ENCODE measurements at places on chromosomes 7 and 10.

- no peak for DNase-seq
Observed at GRCh38 chr7:64688988-64689387, 23.1 kb downstream of the ZNF107 start.

DNA sequence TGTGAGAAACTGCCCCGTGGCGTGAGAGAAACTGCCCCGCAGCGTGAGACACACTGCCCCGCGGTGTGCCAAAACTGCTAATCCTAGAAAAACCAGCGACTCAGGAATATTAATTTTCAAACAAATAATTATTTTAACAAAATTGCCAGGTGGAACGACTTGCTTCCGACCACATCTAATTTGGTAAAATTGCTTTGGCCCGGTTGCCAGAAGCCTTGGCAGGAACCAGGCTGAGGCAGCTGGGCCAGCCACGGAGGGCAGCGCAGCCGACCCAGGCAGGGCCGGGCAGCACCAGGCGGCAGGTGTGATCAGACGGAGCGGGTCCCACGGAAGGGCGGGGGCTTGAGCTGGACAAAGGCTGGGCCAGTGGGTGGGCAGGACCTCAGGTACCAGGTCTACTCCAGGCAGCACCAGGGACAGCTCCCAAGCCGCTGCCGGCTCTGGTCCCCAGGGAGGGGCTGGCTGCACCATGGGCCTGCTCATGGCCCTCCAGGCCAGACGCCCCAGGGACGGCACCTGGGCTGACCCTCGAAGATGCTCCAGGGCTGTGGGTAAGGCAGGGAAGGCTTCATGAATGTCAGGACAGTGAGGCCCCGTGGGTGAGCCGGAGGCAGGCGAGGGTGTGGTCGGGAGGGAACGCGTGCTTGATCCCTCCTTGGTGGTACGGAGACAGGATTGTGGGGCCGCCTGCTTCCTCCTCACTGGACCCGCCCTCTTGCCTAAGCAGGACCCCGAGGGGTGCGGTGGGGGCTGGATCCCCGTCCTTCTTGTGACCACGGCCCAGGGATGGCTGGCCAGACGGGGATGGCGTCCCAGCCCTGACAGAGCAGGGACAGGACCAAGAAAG lies 7.7 kb upstream of the ADGRA1 start:
- DNase-seq, result no peak

- no peak for DNase-seq
Observed at GRCh38 chr10:33638891-33639290, 304.4 kb upstream of the NRP1 start.

- no peak for DNase-seq
Observed at GRCh38 chr10:99235658-99236626, at the start of gene HPSE2. Gene HPSE2 (minus strand): TSS chr10:99235852.

GRCh38 chr7:50727072-50727471 lies 55.6 kb downstream of the GRB10 start:
- no peak for DNase-seq

DNA sequence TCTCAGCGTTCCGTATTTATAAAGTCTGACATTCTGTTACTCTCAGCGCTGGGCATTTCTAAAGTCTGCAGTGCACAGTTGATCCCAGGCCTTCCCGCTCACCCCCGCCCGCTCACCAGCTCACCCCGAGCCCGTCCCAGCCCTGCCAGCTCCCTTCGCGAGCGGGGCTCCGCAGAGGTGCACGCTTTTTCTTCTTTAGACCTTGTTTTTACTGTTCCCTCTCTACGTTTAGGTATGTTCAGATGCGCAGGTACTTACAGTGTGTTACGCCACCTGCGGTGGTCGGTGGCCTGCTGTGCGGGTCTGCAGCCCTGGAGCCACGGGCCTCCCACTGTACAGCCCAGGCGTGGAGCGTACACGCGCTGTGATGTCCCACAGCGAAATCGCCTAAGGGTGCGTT lies 28.8 kb downstream of the NKX6-2 start:
- no peak for DNase-seq

DNA sequence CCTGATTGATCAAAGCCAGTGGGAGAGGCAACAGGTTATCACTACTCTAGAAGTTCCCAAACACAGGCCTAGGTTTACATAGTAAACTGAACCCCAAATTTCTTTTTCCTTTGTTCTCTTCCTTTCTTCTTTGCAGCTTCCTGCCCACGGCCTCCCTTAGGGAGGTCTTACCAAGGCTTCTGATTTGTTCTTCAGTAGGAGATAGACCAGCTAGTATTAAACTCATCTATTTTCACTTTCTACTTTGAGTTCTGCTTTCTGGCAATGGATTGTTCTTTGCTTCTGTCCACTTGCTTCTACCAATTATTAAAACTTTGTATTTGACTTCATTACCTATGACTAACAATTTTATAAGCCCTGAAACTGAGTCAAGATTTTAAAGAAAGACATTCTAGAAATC lies 251.2 kb upstream of the FZD1 start:
- no peak for DNase-seq

GRCh38 chr7:78787854-78788253 lies 665.6 kb downstream of the MAGI2 start:
- no peak for DNase-seq

DNA sequence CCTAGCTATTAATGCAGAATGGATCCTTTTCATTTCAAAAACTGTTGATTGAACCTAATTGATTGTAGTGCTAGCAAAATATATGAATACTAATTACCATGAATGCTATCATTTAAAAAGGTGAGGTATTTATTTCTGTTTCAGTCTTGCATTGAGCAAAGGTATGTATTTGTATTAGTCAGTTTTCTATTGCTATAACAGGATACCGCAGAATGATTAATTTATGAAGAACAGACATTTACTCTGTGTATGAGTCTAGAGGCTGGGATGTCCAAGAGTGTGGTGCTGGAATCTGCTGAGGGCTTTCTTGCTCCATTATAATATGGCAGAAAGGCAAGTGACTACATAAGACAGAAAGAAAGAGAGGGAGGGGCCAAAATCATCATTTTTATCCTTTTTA lies 199.2 kb downstream of the KIF20B start:
- DNase-seq, result no peak

- DNase-seq, result no peak
Observed at GRCh38 chr7:42244828-42245227, 7.8 kb upstream of the GLI3 start.

GRCh38 chr7:77393261-77393660 lies 22.9 kb downstream of the GSAP start:
- no peak for DNase-seq

DNA sequence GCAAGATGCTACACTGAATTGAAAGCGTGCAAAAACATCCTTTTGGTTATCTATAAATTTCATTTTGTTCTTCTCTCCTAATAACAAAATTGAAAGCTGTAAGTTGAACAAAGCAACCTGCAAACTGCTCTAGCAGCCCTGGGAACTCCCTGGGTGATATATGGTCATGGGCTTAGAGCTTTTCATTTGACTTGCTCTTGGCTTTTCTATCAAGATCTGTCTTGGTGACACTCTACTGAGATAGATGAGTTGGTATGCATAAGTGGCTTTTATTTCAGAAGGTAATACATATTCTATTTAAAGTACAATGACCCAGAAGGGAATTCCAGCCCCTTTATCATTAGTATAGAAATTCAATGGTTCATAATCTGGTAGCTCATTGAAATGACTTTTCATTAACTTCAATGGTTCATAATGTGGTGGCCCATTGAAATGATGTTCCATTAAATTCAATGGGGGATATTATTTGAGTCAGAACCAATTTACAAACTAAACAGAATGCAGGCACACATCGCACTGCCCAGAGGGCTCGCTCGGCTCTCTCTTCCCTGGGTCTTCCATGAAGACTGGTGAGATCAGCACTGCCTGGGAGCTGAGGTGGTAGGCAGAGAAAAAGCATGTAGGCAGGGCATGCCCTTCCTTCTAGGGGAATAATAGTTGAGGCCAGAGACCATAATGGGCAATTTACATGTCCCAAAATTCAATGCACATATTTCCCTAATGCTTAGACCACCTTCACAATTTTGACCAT lies 10.1 kb upstream of the KCNMA1 start:
- DNase-seq, result no peak

DNA sequence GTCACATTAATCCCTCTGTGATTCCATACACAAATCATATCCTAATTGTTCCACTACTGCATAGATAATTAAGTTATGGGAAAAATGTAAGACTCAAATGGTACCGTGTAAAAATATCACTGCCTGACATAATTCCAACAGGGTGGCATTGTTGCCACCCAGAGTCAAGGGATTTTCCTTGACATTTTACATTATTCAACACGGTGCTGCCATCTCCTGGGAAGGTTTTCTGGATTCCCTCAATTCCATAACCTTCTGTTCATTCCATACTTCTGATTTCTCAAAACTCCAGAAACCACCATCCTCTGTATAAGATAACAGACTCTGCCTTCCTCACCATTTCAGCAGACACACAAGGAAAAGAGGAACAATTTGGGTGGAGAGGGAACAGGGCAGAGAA lies 495.9 kb downstream of the XPNPEP1 start:
- no peak for DNase-seq

GRCh38 chr7:87110778-87111177 lies 41.5 kb upstream of the DMTF1 start:
- DNase-seq, result no peak

DNA sequence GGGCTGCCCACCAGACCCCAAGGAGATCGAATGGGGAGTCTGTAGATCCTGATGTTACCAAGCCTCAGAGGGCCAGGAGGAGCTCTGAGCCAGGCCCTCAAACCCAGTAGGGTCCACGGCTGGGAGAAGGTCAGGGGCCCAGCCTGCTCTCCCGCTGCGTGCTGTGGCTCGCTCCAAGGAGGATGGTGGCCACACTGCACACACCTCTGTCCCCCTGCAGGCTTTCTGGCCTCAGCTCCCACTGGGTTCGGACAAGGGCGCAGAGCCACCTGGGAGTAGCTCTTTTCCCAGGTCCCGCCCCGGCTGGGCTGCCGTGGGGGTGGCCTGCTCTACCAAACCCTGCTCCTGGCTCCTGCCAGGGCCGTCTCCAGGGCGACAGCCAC lies 175.8 kb downstream of the ZNF248 start:
- DNase-seq, result no peak

DNA sequence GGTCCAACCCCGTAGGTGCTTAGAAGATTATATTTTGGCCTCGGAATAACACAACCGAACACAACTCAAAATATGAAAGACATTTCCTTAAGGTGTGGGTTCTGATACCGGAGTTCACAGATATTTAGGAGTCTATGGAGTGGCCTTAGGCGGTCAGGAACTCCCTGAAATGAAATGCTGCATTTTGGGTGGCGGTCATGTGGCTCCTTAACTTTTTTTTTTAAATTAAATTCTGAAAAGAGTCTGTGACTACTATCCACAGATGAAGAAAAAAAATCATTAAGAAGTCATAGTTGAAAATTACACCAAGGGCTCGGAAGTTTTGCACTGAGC lies 290.9 kb upstream of the NFE2L3 start:
- DNase-seq, result no peak

DNA sequence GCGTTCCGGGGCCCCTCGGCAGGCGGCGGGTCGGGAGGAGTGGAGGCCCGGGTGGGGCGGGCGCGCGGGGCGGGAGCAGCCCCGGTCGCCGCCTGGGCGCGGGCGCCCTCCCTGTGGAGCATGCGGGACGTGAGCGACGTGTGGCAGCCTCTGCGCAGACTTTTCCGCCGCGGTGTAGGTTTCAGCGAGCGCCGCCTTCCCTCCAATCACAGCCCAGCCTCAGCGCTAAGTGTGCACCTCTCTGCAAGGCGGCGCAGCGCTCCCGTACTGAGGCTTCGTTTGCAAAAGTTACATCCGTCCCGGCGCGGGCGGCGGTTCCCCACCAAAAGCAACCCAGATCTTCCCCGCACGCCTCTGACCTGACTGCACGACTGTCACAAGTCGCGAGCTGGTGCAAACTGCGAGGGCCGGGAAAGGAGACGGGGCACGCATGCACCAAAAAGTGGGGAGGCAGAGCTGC lies 1.2 kb upstream of the PFKFB3 start:
- peak; percentile 58 for DNase-seq

GRCh38 chr10:110681023-110681681 lies 37.0 kb downstream of the RBM20 start:
- DNase-seq, result no peak

DNA sequence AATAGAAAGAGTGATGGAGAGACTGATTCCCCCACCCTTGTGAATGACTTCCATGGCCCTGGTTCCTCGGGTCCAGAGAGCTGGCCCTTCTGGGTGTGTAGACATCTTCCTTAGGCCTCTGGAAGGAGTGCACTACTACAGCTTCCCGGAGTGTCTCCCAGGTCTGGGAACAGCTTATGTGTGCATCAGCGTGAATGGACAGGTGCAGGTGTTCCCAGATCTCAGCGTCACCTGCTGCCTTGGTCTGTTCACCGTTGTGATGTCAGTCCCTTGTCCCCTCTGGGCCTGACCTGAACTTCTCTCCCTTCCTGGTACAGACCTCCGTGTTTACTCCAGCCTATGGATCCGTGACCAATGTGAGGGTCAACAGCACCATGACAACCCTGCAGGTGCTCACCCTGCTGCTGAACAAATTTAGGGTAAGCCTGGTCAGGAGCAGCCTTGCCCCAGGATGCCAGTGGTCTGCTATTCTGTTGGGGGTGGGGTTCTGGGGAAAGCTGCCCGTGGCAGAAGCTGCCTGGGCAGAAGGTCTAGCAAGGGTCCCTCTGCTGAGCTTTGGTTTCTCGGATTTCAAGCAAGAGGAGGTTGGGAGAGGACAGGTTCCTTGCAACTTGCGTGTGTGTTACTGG lies 10.5 kb upstream of the DEPP1 start:
- no peak for DNase-seq

GRCh38 chr7:71708710-71709109 lies 576.8 kb downstream of the GALNT17 start:
- DNase-seq, result no peak

All from naive B cell (primary cell).